Aorta (tissue), 5 donors: ENCODE measurements at places on chromosomes 4 and X. TPM values are rescaled to one million over a fixed set of nuclear protein-coding genes. Genes with fewer than 3 reads are reported as not detected.

Gene CLTRN
- total RNA-seq, result not detected

DNA sequence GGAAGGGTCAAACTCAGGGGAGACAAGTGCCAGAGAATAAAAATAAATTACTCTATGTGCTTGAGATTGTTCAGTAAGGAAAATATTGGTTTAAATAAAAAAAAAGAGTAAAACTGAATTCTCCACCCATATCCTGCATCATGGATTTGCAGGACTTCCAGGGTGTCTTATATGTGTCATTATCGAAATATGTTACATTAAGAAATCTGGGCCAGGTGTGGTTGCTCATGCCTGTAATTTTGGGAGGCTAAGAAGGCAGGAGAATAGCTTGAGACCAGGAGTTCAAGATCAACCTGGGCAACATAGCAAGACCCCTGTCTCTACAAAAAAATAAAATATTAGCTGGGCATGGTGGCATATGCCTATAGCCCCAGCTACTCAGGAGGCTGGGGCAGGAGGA lies 104.9 kb downstream of the PPP3CA start:
- no peak for DNase-seq

DNA sequence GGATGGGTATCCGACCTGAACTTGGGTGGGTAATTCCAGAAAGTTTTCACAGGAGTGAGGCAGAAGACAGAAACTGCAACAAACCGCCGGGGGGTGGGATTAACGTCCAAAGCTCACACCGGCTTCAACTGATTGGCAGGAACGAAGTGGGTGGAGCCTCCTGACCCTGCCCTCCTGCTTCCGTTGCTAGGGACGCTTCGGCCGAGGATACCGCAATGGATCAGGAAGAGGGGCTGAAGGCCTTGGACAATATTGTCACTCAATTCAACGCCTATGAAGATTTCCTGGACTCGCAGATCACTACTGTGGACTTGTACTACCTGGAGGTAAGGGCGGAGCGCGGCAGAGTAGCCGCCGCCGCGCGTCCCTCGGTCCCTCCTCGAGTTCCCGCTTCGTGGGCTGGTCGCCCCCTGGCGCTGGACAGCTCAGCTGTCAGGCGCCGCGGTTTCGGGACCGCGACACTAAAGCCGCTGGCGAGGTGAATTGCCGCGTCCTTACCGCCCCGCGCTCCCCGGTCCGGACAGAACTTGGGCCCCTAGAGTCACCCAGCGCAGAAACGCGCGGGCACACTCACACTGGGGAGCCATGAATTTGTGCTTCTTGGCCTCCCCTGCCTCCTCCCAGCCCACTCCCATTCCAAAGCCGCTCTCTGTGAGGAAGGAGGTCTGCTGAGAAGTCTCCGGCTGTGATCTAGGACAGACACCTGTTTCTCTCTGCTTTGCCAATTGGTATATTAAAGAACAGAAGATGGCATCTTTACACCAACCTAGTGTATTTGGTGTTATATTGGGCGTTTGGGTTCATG lies at the start of gene CFAP299:
TSS of gene CFAP299 (plus strand) at position 177 of the 805 bp plus-strand sequence.
- peak; percentile 88 for DNase-seq

Gene NPY2R
- total RNA-seq, result 0.13 TPM

- DNase-seq, result no peak
These were observed 100.9 kb upstream of the NKX1-1 start for GRCh38 chr4:1506956-1507721.

DNA sequence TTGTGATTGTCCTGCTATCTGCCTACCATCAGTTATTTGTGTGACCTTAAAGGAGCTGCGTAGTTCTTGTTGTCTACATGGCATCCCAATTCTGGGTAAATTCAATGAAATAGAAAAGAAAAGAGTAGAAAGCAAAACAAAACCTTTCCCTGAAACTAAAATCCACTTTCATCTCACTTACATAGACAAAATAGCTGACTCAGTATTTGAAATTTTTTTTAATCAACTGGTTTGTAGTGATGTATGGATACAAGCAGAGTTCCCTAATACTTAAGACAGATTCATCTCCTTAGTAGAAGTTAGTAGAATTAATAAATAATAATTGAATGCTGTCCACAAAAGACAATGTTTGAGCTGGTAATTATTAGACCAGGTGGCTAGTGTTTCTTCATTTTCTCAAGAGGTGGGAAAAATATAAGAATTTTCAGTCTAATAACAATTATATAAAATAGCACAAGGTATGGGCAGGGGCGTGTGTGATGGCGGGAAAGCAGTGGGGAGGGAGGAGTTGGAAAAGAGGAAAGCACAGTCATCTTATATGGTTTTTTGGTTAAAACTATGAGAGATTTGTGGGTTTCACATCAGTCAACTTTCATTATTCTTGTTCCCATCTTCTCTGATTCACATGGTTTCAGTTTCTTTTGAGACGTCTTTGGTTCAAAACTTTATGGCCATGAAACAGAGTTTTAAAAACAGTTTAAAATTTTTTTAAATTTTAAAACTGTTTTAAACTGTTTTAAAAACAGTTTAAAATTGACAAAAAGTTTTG lies 275.2 kb downstream of the SPRY1 start:
- DNase-seq, result no peak

Gene C1QTNF7
- 12.5 TPM for total RNA-seq

DNA sequence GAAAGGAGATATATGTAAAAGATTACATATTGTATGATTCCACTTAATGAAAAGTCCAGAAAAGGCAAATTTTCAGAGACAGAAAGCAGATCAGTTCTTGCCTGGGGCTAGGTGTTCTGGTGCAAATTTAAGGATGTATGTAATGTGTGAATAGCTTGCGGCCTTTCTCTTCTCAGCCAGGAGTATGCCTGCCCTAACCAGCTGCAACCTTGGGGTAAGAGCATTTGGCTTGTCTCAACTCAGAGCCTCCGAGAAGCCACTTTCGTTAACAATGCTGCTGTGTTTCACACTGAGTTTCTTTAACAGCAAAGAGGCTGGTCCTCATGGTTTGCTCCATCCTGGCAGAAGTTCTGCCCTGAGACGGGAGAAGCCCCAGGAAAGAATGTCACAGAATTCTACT lies 102.7 kb downstream of the SPCS3 start:
- DNase-seq, result no peak
